ENCODE measurements at places on chromosomes 11 and 22. TPM values are rescaled to one million over a fixed set of nuclear protein-coding genes. Genes with fewer than 3 reads are reported as not detected.

DNA sequence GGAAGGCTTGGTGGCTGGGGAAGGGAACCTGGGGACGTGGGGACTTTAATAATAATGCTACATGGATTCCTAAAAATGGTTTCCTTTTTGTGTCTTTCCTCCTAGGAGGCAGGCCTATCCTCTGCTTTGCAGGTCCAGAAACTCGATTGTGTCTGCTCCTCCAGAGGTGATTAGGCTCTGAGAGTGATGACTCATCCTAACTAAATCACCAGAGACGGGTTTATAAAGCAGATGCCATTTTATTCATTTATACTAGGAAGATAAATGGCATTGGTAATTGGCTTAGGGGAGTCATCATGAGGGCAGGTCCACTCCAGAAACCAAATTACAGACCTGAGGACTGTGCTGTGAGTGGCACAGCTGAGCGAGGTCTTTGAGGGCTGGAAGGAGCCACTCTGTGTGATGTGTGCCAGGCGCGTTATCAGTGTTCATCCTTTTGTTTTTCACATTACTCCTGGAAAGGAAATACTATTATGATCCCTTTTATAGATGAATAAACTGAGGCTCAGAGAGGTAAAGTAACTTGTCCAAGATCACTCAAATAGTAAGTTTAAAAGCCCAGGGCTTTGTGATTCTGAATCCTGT, 7.1 kb downstream of the NLRX1 start:
- peaks cover 32% of the 10 kb centered on the region for H3K36me3 ChIP-seq
- H3K4me3 ChIP-seq, result no peak overlapping the region
- no peak overlapping the region for H3K27ac ChIP-seq
- H3K27me3 ChIP-seq, result no peaks in the 10 kb centered on the region

The HMOX1 gene
- 55.0 TPM for total RNA-seq

The A4GALT gene
- total RNA-seq, result 29.8 TPM

GRCh38 chr11:19703211-19703610, 9.4 kb upstream of the NAV2 start:
- peaks cover 5% of the 10 kb centered on the region for H3K4me1 ChIP-seq
- no peaks in the 10 kb centered on the region for H3K27me3 ChIP-seq
- DNase-seq, result no peak

The NXPE1 gene
- total RNA-seq, result not detected

DNA sequence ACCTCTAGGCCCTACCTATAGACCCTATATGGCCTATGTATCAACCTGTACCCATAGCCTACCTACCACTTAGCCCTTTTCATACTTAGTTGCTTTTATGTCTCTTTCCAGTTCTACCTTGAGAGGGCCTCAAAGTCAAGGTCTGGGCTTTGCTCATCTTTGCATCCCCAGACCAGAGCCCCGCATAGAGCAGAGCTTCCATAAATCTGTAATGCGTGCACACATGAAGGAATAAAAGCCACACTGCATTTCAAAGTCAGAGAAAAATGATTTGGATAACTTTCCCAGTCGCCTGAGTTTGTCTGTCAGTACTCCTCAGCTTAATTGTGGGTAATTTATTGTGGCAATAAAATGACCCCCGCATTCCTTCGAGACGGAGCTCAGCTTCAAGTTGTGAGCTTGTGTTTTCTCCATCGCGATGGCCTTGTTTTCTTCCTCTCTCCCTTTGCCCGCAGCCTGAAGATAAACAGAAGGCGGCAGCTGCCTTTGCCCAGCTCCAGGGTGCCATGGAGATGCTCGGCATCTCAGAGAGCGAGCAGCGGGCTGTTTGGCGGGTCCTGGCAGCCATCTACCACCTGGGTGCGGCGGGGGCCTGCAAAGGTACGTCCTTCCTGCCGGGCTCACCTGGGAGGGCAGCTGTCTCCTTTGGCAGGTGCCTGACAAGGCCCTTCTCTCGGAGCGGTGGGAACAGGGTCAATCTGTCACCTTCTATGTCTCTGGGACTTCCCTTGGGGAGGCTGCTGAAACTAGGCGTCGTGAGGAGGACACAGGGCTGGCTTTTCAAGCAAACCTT, 55.7 kb downstream of the MYO18B start:
- H3K27ac ChIP-seq, result no peak overlapping the region
- no peak for DNase-seq
- H3K4me3 ChIP-seq, result no peak overlapping the region
- no peaks in the 10 kb centered on the region for H3K27me3 ChIP-seq

- peaks cover 8% of the 10 kb centered on the region for H3K4me1 ChIP-seq
- no peaks in the 10 kb centered on the region for H3K27me3 ChIP-seq
- H3K27ac ChIP-seq, result no peak overlapping the region
Observed at GRCh38 chr11:94183251-94183885, 54.7 kb downstream of the PANX1 start.

- no peaks in the 10 kb centered on the region for H3K4me1 ChIP-seq
- no peak overlapping the region for H3K4me3 ChIP-seq
- no peaks in the 10 kb centered on the region for H3K27me3 ChIP-seq
- no peak for DNase-seq
- no peaks in the 10 kb centered on the region for H3K36me3 ChIP-seq
Observed at GRCh38 chr11:15805726-15806125, 550.6 kb downstream of the SOX6 start.

GRCh38 chr11:70707821-70708220, 309.5 kb downstream of the CTTN start:
- no peaks in the 10 kb centered on the region for H3K36me3 ChIP-seq
- H3K27me3 ChIP-seq, result no peaks in the 10 kb centered on the region
- DNase-seq, result no peak
- H3K4me1 ChIP-seq, result no peaks in the 10 kb centered on the region

The GSTT2 gene
- total RNA-seq, result 0.28 TPM

DNA sequence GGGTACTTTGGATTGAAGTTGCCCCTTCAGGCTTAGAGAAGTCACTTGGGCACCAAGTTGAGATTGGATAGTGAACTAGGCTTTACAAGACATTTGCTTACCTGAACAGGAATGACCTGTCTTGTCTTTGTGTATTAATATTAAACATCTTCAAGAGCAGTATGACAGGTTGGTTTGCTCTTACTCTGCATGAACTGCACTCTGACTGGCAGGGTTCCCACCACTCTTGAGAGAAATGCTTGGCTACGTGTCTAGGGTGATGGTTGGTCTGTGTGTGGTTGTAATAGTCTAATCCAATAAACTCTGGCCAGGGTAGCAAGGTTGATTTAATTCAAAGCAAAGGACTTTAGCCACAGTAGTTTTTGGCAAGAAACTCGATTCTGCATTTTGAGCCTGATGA, 20.1 kb upstream of the SPTBN2 start:
- H3K4me3 ChIP-seq, result no peak overlapping the region
- H3K27me3 ChIP-seq, result no peaks in the 10 kb centered on the region
- H3K4me1 ChIP-seq, result peaks cover 7% of the 10 kb centered on the region
- H3K27ac ChIP-seq, result no peak overlapping the region

The DNAJC4 gene
- total RNA-seq, result 112 TPM

The SPDYC gene
- not detected for total RNA-seq

DNA sequence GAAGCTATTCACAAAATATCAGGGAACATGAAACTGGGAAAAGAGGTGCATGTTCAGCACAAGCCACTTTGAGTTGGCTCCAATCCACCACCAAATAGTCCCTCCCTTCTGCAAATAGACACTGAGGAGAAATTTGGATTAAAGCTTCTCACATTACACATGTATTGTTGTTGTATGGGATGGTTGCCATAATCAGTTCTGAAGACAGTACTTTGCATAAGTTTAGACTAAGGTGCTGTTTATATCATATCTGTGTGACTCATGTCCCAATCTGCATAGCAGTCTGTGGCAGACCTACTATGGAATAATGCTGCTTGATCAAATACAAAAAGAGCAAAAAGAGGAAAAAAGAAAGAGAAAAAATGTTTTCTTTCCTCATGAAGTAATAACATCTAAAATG, 376.7 kb upstream of the DDI1 start:
- no peak overlapping the region for H3K27ac ChIP-seq
- H3K4me1 ChIP-seq, result no peaks in the 10 kb centered on the region
- no peaks in the 10 kb centered on the region for H3K36me3 ChIP-seq
- H3K27me3 ChIP-seq, result no peaks in the 10 kb centered on the region

- H3K36me3 ChIP-seq, result no peaks in the 10 kb centered on the region
- DNase-seq, result no peak
- H3K27ac ChIP-seq, result no peak overlapping the region
- H3K27me3 ChIP-seq, result no peaks in the 10 kb centered on the region
- no peaks in the 10 kb centered on the region for H3K4me1 ChIP-seq
Observed at GRCh38 chr22:34390400-34390799, 470.1 kb upstream of the LARGE1 start.

The ZC3H12C gene
- 20.3 TPM for total RNA-seq

DNA sequence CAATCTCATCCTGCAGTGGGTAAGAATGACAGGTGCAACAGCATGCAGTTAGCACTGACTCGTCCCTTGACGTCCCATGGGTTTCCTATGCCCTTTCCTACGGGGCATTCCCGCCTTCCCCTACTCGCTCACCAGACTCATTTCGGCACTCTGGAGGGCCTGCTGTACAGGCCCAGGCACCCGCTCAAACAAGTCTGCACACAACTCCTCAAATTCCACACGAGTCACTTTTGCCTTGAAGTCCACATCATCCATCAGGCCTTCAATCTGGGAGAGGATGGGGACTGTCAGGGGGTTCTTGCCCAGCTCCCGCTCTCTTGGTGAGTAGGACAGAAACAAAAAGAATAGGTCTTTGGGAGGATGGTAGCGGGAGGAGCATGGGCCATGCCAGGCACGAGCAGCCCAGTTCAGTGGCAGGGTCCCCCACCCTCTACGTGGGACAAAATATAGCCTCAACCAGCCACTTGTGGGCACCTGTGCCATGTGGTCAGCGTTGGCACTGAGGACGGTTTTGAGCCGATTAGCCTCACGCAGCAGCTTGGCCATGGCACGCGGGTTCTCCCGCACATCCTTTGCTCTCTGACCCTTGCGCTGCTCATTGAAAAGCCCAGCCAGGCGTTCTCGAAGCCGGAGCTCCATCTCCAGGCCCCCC, 4.7 kb downstream of the HYOU1 start:
- H3K4me3 ChIP-seq, result no peak overlapping the region
- DNase-seq, result no peak
- no peak overlapping the region for H3K27ac ChIP-seq
- H3K4me1 ChIP-seq, result peaks cover 14% of the 10 kb centered on the region
- H3K27me3 ChIP-seq, result no peaks in the 10 kb centered on the region

DNA sequence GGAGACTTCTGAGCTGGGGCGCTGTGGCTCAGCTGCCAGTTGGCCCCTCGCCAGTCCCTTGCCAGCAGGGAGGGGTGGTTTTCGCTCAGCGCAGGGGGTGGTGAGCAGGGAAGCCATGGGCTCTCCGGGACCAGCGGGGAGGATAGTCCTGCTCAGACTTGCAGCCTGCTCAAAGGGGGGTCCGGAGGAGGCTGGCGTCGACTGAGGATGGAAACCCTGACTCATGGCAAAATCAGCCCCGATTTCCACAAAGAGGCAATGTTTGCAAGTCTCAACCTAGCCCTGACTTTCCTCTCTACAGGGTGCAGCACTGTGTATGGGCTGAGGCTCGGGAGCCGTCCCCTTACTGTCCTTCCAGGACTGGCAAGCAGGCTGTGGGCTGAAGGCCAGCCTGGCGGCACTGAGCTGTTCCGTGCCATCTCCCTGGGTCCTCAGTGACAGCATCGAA, 35.1 kb downstream of the FBLN1 start:
- no peak overlapping the region for H3K4me3 ChIP-seq
- no peak for DNase-seq

The DEUP1 gene
- 0.57 TPM for total RNA-seq

- peaks cover 9% of the 10 kb centered on the region for H3K27me3 ChIP-seq
- H3K4me1 ChIP-seq, result no peaks in the 10 kb centered on the region
Observed at GRCh38 chr11:44397586-44398178, 87.7 kb upstream of the ALX4 start.

The PRG3 gene
- total RNA-seq, result not detected

GRCh38 chr11:2701898-2702434, 2.2 kb upstream of the KCNQ1OT1 start:
- H3K4me1 ChIP-seq, result no peaks in the 10 kb centered on the region
- peak; percentile 3 for DNase-seq
- H3K27me3 ChIP-seq, result no peaks in the 10 kb centered on the region
- no peaks in the 10 kb centered on the region for H3K36me3 ChIP-seq

DNA sequence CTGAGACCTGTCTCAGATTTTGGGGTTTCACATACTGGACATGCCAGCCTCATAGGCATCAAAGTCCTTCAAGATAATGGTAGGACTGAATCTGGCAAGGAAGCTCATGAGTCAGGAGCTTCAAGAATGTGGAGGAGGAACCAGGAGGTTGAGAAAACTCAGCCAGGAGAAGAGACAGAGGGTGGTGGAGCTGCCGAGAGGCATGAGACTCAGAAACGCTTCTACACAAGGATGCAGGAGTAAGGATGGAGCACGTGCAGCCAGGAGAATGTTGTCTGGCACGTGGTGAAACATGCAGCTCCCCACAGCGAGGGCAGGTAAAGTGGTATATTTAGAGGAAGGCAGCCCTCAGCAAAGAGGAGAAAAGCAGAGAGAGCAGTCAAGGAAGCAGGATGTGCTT, 148.7 kb upstream of the ISX start:
- H3K36me3 ChIP-seq, result no peaks in the 10 kb centered on the region
- H3K27ac ChIP-seq, result no peak overlapping the region
- H3K27me3 ChIP-seq, result no peaks in the 10 kb centered on the region

- H3K36me3 ChIP-seq, result no peaks in the 10 kb centered on the region
- H3K27ac ChIP-seq, result peak overlapping the region; percentile 94
- peak; percentile 90 for DNase-seq
- H3K27me3 ChIP-seq, result no peaks in the 10 kb centered on the region
Observed at GRCh38 chr22:50303848-50304527, 3.5 kb downstream of the PLXNB2 start.

The ELFN2 gene
- total RNA-seq, result 2.3 TPM

DNA sequence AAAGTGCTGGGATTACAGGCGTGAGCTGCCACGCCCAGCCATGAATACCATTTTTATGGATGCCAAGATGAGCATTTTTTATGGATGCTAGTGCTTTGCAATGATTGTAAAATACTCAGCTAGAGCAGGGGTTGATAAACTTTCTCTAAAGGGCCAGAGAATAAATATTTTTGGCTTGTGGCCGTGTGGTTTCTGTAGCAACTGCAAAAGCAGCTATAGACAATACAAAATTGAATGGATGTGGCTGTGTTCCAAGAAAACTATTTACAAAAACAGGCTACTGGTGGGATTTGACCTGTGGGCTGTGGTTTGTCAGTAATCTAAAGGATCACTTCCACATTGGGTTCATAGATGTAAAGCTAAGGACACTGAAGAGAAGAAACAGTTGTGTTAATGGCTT, 56.0 kb downstream of the COMMD9 start:
- DNase-seq, result no peak
- H3K36me3 ChIP-seq, result no peaks in the 10 kb centered on the region
- no peak overlapping the region for H3K4me3 ChIP-seq

GRCh38 chr22:28734393-28734792, 7.2 kb downstream of the CHEK2 start:
- no peak overlapping the region for H3K27ac ChIP-seq
- no peak for DNase-seq
- no peaks in the 10 kb centered on the region for H3K27me3 ChIP-seq
- H3K4me1 ChIP-seq, result no peaks in the 10 kb centered on the region
- no peaks in the 10 kb centered on the region for H3K36me3 ChIP-seq
- H3K4me3 ChIP-seq, result no peak overlapping the region

The DDX25 gene
- total RNA-seq, result 0.18 TPM

DNA sequence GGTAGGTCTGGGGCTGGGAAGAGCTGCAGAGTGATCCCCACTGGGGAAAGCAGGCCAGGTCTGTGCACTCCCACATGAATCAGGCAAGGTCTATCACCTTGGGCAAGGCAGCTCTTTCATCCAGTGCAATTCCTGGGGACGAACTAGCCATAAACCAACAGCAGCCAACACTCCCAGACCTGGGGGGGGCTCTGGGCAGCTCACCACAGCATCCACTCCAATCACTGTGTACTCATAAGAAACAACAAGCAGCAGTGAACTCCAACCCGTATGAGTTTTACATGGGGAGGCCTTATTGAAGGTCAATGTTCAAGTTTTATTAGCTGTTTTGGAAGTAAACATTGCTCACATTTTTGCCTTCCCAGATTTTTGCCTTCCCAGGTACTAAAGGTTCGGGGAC, 157.4 kb upstream of the NAV2 start:
- H3K27ac ChIP-seq, result no peak overlapping the region
- H3K4me1 ChIP-seq, result no peaks in the 10 kb centered on the region
- H3K36me3 ChIP-seq, result no peaks in the 10 kb centered on the region
- DNase-seq, result no peak
- H3K27me3 ChIP-seq, result no peaks in the 10 kb centered on the region
